ENCODE measurements at places on chromosomes 2 and 18.

- no peak for DNase-seq
These were observed 32.8 kb downstream of the RFX8 start for GRCh38 chr2:101442042-101442666.

- DNase-seq, result no peak
These were observed 95.3 kb downstream of the EVA1A start for GRCh38 chr2:75465317-75465984.

DNA sequence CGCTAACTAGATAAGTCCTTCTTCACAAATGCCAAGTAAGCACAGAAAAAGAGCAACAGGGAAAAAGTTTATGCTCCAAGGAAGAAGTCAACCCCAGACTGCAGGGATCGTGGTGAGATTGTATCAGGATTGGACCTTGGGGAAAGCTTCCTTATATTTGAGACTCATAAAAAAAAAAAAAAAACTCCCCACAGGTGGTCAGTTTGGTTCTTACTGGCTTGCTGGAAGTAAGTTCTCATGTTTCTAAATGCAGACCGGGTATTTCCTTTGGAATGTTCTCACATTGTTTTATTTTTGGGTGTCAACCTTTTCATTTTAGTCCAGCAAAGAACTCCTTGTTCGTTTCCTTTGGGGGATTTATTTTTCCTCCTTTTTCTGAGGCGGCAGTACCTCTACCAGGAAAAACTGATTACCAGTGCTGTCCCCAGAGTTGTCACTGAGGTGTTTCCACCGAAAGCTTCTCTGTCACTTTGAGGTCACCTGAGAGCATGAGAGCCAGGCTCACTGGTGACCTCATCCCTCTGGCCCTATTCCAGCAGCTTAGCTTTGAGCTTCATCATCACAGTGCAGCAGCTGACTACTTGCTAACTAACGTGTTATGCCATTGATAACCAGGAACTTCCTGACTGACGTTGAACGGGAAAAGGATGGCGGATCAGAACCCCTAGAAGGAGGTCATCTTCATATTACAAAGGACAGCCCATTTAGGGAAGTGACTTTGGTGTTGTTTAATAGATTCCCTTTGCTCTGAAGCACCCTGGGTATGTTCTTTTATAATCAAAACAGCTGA is 16.8 kb upstream of the ATP8B1 start:
- DNase-seq, result no peak

GRCh38 chr2:84989422-84989821 is 18.5 kb downstream of the KCMF1 start:
- DNase-seq, result no peak

- no peak for DNase-seq
These were observed 21.3 kb downstream of the PDCD1 start for GRCh38 chr2:241837197-241837965.
